ENCODE measurements at places on chromosomes 12 and 14. TPM values are rescaled to one million over a fixed set of nuclear protein-coding genes. Genes with fewer than 3 reads are reported as not detected.

Gene PRB2
- not detected for total RNA-seq

Gene TRIP11
- total RNA-seq, result 64.0 TPM

Gene GPR135
- total RNA-seq, result 7.9 TPM

Gene KLRK1
- 1.2 TPM for total RNA-seq

Gene UBC
- 791 TPM for total RNA-seq

Gene SERPINA9
- not detected for total RNA-seq

Gene LRTM2
- total RNA-seq, result 3.8 TPM

Gene PTPRR
- 18.5 TPM for total RNA-seq

Gene CDK17
- 146 TPM for total RNA-seq

Gene GPR65
- total RNA-seq, result 0.66 TPM

Gene ST8SIA1
- total RNA-seq, result 20.5 TPM

Gene LGMN
- 67.0 TPM for total RNA-seq

Gene KRT73
- total RNA-seq, result not detected

Measured in camera-type eye (tissue), 1 donor.